ENCODE measurements at places on chromosomes 12 and 14.

DNA sequence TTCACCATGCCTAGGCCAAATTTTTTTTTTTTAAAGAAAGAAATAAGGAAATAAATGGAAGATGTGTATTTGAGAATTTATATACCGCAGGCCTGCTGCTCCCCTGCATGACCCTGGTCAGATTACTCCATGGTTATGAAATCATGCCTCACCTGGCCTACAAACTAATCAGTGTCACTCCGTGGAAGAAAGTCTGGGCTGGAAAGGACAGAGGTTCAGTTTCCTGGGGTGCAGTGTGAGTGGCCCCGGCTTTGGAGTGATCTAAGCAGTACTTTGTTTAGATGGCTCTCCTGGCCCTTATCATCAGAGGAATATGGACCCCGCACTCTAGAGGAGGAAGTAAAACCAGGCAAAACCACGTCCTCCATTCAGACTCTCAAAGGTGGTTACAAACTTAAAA is 9.6 kb downstream of the APOBEC1 start:
- DNase-seq = no peak

DNA sequence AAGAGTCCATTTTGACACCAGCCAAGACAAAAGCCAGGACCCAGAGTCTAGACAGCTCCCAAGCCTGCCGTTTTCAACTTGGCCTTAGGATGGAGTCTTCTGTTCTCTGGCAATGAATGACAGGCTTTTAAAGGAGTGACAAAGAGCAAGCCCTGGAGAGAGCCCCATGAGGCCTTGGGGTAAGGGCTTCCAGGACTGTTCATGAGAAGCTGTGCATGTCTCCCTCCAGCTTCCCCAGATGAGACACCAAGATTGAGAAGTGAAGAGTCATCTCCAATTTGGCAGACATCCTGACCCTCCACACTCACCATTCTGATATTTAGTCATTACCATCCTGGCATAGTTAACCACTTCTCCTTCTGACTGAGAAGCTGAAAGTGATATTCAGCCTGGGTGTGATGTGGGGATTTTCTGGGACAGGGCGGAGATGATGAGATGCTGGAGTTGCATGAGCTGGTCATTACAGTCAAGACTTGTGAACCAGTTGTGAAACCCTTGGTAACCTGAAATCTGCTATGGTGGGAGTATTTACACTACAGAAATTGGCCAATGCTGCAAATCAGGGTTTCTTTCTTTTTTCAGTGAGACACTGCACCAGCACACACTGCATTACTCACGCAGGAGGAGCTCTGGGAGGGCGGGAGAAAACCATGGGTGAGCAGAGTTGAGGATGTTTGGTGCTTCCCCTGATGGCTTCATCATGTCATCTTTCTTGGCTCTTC is 77.8 kb downstream of the VCPKMT start:
- DNase-seq = no peak

GRCh38 chr12:99453836-99454538 is 193.6 kb upstream of the GARIN6 start:
- DNase-seq = no peak

DNA sequence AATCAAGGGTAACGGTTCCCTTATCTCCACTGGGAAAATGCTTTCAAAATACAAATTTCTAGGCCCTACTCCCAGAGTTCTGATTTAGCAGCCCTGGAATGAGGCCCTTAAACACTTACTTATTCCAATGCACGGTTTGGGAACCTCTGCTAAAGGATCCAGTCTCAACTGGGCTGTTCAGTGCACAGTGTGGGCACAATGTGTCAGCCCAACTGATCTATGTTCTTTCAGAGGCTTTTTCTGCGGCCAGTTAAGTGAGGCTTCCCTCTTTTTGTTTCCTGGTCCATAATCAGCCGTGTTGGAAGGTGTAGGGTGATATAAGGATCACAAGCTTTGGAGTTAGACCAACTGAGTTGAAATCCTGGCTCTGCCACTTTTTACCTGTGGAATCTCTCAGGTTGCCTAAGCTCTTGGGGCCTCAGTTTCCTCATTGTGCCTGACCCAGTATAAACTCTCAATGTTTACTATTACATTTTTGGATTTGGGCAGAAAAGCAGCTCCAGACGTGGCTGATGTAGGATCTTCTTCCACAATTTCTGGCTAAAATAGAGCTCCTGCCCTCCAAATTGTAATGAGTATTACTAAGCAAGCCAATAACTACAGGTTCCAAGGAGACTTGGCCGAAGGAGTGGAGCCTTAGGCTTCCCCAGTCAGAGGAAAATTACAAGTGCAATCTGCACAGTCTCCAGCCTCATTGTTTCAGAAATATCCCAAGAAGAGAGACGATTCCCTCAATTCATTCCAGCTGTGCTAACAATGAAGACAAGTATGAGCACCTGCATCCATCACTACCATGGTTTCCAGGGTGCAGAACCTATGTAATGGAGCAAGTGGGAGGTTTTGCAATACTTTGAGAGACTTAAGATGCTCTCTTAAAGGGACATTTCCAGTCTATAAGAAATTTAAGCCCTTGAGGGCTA is 2.3 kb upstream of the ANGEL1 start:
- no peak for DNase-seq

DNA sequence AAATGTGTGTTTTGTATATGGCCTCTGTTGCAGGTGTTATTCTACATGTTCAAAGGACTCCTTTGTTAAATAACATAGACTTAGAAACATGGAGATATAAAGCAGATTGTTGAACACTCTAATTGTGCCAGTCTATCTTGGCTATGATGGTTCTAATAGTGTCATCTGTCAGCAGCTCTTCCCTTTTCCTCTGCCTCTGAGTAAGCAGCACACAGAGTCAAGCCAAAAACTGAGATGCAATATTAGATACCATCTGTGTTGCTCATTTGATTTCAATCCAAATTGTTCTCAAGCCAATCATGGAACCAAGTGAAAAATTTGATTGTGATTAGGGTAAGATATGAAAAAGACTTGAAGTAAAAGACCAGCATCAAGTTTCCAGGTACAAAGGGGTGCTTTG is 871.1 kb upstream of the MGAT4C start:
- DNase-seq = no peak

DNA sequence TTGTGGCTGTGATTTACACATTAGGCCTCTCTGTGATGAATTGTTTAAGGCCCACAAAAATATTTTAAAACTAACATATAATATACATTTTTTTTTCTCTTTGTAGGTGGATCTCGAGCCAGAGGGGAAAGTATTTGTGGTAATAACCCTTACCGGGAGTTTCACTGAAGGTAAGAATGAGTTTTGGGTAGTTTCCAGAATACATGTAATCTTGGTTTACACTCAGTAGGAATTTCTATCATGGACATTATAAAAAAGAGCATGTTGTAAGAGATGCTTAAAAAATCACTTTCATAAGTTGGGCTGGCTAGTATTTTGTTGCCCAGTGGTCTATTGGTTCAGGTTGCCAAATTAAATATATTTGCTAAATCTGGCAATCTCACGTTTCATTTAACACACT is 69.7 kb downstream of the PRKCH start:
- DNase-seq = no peak

DNA sequence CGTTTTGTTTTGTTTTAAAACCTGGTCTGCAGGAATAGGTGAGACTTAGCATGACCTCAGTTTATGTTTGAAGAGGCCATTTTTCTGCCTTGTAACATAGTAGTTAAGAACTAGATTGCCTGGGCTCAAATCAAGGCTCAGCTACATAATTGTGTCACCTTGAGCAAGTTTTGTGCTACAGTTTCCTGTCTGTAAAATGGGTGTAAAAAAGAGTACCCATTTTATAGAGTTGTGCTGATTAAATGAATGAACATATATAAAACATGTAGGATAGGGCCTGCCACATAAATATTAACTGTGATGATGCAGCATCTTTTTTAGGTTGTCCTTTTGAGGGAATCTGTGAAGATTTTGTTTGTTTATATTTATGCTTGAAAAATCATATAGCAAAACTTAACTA is 7.2 kb downstream of the WNK1 start:
- no peak for DNase-seq

- DNase-seq = no peak
These were observed 179.2 kb upstream of the BMP4 start for GRCh38 chr14:54135804-54136280.

DNA sequence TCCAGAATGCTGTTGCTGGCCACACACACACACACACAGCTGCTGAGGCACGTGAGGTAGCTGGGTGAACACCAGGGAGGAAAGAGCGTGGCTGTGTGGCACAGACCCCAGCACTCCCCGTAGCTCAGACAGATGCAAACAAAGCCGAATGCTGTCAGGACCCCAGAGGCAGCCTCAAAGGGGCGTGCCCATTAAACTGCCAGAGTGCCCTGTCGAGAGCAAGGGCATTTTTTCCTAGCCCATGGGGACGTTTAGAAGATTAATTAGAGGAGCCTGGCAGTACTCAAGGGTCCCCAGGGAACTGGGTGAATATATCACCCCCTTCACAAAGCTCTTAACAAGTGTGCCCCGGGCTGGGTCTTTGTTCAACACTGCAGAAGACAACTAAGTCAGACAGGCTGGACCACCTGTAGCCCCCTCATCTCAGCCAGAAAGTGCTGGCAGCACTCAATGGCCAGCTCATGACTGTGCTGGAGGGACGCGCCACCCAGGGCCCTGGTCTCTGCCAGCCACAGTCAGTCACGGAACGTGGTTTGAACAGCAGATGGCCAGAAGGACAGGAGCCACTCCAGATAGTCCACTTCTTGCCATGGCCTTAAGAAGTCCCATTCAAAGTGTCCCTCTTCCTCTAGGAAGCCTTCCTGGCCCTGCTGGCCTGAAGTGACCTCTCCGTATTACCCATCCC is 37.5 kb downstream of the TTC7B start:
- DNase-seq = no peak

DNA sequence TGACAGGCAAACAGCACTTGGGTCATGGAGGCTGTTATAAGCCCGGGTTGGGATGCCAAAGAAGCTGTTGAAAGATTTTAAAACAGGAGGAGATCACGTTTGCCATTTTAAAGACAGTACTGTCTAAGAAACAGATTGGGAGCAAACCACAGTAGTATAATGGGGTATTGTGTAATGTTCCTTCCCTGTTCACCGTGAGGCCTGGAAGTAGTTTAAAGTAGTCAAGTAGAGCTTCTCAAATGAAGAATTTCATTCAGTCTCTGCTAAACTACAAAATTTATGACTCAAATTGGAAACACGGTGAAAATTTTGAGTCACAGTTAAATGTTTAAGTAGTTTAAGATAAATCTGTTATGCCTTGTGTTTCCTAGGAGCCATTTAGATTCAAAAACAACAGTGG is 35.8 kb downstream of the ATP2A2 start:
- DNase-seq = no peak

DNA sequence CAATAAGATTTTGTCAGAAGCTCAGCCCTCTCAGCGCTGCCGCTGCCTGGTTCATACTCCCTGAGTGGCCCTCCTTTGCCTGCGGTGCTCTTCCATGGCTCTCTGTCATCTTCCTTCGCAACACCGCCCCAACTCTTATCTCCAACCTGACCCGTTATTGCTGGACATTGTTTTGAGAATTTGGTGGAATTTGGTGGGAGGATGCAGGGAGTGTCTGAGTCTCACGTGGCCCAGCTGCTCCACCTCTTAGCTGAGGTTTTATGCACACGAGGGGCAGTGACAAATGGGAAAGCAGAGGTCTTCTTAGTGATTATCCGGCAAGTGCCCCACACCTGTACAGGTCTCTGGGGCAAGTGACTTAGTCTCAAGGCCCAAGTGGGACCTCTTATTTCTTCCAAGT is 97.5 kb upstream of the RPH3A start:
- DNase-seq = no peak

DNA sequence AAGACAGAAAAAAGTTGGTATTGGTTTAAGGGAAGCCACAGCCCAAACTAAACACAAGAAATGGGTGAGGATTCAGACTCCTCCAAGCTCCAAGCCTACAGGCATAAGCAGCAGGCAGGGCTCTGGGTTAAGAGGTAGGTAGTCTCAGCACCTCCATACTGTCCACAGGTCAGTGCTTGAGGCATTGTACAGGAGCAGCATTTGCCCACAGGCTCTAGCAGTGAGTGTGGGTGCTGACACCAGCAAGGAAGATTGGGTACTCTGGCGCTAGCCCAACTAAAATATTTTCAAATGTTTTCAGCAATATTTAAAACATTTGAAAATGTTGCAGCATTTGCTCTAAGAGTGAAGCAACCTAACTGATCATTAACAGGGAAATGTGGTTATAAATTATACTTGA is 33.1 kb downstream of the FERMT2 start:
- DNase-seq = no peak

DNA sequence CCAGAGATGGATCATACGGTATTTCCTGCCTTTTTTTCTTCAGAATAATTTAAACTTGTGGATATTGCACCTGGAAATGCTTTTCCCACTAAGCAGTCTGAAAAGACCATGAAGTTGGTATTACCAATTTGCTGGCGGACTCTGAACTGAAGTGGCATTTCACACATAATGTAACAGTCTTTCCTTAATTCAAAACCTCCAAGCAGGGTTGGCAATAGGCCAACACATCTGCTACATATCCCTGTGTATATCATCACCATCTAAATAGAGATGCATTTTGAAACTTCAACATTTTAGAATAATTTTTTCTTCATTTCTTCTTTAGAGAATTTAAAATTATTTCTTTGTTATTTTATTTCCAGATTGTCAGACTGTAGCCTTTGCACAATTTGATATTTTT is 100.5 kb downstream of the TSPAN8 start:
- no peak for DNase-seq

GRCh38 chr12:107247650-107248049 is 154.3 kb upstream of the CRY1 start:
- no peak for DNase-seq

GRCh38 chr12:89111964-89112363 is 240.3 kb downstream of the DUSP6 start:
- DNase-seq = no peak

DNA sequence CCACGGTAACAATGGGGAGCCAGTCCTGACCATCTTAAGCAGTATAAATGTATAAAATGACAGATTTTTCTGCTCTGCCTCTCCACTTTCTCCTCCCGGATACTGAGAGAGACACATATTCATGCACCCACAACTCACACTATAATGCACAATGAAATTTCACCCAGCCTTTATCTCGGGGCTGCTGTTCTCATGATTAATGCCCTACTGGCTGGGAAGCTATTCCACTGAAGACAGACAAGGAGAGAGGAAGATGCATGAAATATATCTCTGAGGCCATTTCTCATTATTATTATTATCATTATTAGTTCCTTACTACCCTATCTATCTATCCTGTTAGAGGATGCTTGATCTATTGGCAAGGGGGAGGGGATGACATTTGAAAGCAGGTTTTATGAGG is 501.7 kb downstream of the DIO2 start:
- DNase-seq = no peak

DNA sequence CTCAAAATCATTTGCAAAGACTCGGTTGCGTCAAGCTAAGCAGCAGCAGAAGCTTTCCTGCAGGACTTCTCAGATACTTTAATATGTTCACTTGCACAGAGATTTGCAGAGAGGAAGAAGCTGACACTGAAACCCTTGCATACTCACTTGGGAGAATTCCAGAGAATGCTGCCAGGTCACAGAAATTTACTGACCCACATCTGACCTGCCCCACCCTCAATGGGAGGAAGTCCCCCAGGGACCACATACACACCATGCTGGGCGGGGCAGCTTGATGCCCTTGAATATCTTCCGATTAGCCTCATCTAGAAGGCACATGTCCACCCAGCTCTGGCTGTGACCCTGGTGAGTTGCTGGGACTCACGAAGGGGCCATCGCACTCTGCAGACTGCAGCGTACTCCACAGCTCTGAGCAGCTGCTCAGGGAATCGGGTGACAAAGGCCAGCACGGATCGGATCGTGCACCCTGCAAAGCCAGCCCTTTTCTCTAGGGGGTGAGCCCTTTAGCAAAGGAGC is 83.2 kb downstream of the ITPK1 start:
- DNase-seq = no peak

Data from breast epithelium (tissue), 4 donors.